ENCODE measurements at places on chromosomes 5 and 9.

- no peak for DNase-seq
Measured at GRCh38 chr5:57503433-57503832, 20.8 kb upstream of the ACTBL2 start.

DNA sequence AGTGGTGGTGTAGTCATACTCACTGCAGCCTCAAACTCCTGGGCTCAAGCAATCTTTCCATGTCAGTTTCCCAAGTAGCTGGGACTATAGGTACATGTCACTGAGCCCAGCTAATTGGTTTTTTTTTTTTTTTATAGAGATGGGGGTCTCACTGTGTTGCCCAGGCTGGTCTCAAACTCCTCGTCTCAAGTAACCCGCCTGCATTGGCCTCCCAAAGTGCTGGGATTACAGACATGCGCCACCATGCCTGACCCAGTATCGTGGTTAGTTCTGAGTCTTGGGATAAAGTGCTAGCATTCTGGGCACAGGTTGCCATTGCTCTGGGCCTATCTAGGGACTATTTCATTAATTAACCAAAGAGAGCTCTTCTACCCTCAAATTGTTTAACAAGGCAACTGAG lies 108.3 kb downstream of the PLPP1 start:
- no peak for DNase-seq

DNA sequence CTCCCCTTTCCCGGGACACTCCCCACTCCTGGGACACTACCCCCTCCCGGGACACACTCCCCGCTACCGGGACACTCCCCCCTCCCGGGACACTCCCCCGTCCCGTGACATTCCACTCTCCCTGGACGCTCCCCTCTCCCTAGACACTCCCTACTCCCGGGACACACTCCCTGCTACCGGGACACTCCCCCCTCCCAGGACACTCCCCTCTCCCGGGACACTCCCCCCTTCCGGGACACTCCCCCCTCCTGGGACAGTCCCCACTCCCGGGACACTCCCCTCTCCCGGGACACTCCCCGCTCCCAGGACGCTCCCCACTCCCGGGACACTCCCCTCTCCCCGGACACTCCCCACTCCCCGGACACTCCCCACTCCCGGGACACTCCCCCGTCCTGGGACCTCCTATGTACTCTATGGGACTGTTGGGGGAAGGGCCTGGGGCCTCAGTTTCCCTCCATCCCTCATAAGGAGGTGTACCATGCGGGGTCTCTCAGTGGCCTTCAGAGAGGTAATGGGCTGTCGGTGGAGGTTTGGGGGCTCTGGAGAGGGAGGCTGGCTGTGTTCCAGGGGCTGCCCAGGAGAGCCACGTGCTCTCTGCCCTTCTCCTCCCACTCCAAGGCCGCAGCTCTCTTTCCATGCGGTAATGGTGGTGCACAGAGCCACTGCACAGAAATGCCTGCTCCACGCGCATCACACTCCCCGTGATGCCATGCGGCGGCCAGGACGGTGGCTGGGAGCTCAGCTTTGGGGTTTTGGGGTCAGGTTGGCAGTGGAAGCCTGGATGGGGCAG lies 96.2 kb downstream of the RXRA start:
- no peak for DNase-seq

- DNase-seq: no peak
Measured at GRCh38 chr5:64637144-64637543, 53.2 kb upstream of the SHISAL2B start.

DNA sequence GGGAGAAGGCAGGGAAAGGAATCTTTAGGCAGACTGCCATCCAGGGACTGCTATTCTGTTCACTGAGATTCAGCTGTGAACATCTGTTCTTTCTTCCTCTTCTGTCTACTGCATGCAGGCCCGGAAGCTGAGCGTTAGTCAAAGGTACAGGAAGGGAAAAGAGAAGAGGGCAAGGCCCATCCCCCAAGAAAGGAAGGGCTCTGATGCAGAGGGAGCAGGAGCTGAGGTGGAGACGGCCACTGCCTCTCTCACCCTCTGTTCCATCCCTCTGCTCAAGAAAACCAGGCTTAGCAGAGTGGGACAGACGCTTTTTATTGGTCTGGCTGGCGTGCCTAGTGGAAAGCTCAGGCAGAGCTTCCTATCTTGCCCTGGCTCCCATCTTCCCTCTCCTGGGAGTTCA lies 57.6 kb downstream of the PFDN1 start:
- no peak for DNase-seq

GRCh38 chr9:94996641-94997040 lies 270.1 kb downstream of the AOPEP start:
- no peak for DNase-seq

DNA sequence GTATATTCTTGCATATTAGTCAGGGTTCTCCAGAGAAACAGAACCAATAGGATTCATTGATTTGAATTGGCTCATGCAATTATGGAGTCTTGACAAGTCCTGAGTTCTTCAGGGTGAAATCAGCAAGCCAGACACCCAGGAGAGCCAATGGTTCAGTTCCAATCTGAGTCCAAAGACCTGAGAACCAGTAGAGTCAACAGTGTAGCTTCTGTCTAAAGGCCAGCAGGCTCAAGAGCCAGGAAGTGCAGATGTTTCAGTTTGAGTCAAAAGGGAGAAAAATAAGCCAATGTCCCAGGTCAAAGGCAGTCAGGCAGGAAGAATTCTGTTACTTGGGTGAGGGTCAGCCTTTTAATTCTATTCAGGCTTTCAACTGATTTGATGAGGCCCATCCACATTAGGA lies 37.8 kb upstream of the ANKRD34B start:
- no peak for DNase-seq

DNA sequence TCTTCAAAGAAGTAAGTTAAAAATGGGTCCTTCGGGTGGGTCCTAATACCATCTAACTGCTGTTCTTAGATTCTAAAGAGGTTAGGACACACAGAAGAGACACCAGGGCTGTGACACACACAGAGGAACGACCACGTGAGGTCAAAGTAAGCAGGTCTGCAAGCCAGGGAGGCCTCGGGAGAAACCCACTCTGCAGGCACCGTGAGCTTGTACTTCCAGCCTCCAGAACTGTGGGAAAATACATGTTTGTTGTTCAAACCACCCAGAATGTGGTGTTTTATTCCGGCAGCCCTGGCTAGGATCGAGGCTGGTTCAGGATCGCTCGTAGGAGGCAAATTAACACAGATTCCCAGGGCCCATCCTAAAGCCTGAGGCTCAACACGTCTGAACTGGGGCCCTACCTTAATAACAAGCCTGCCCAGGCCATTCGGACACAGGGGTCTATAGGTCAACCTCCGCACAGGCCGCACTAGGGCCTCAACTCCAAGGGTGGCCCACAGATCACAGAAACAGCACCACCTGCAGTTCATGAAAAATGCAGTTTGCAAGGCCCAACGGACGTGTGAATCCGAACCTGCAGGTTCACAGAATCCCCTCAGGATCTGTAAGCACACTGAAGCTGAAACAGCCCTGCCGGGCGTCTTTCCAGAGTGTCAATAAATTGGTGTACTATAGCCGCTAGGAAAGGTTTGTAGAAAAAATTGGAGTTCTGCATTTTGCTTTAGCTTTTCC lies 7.1 kb downstream of the MED10 start:
- no peak for DNase-seq

- no peak for DNase-seq
Measured at GRCh38 chr9:81690251-81690851, 1.0 kb upstream of the TLE1 start.

- DNase-seq: no peak
Measured at GRCh38 chr9:38434365-38434764, 10.1 kb upstream of the IGFBPL1 start.

DNA sequence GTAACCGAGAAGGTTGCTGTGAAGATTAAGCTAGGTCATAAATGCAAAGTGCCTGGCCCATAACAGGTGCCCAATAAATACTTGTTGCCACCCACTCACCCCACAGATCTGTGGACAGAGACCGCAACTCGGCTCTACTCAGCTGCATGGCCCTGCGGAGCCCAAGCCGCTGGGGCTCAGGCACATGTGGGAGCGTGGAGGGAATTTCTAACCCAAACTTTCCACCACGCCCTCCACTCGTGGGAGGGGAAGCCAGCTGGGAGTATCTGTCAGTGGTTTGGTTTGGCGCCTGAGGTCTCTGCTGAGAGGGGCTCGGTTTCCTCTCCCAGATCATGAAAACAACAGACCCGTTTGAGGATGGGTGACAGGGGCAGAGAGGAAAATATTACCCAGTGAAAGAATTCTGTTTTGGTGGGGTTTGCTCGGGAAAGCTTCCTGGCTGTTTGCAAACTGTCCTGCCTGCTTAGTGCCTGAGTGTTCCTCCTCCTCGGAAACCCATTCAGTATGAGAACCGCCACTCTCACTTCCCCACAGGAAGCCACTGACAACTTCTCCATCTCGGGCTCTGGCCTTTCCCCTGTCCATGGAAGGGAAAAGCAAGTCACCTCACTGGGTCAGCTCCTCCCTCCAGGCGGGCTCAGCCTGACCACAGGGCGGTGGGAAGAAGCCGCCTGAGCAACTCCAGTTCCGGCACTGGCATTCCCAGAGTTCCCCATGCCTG lies 60.1 kb downstream of the RGS3 start:
- DNase-seq: peak; percentile 42

- DNase-seq: no peak
Measured at GRCh38 chr9:105333076-105333475, 88.6 kb downstream of the SLC44A1 start.

GRCh38 chr9:115362101-115362500 lies 244.1 kb upstream of the TNC start:
- no peak for DNase-seq

DNA sequence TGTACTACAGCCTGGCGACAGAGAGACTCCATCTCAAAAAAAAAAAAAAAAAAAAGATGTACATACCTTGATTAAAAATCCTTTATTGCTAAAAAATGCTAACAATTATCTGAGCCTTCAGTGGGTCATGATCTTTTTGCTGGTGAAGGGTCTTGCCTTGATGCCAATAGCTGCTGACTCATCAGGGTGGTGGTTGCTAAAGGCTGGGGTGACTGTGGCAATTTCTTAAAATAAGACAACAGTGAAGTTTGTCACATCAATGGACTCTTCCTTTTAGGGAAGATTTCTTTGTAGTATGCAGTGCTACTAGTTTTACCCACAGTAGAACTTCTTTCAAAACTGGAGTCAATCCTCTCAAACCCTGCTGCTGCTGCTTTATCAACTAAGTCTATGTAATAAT lies 33.9 kb upstream of the OTULINL start:
- no peak for DNase-seq

GRCh38 chr5:14667770-14668169 lies 3.3 kb downstream of the OTULIN start:
- DNase-seq: no peak

DNA sequence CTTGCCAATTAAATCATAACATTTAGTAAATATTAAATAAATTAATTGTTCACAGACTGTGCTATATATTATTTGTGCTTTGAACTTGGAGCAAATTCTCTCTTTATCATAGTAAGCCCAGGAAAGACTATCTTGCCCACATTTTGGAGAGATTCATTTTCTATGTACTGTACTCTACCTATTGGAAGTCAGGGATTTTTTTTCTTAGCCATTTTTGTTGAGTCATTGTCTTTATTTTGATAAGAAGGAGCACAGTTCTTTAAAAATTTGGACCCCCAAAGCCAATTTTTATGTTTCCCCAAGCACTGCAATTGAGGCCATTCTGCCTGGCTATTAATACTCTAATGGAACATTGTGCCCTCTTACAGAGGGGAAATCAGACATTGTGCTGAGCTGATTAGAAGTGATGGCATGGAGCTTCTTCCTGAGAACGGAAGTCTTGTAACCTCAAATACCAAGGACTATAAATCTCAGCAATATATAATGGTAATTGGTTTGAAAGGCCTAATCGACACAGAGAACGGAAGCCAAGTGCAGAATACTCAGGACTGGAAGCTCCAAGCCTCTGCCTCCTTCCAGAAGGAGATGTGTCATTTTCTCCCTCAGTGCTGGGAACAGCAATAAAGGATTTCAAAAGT lies 188.8 kb upstream of the PAPPA start:
- DNase-seq: no peak

DNA sequence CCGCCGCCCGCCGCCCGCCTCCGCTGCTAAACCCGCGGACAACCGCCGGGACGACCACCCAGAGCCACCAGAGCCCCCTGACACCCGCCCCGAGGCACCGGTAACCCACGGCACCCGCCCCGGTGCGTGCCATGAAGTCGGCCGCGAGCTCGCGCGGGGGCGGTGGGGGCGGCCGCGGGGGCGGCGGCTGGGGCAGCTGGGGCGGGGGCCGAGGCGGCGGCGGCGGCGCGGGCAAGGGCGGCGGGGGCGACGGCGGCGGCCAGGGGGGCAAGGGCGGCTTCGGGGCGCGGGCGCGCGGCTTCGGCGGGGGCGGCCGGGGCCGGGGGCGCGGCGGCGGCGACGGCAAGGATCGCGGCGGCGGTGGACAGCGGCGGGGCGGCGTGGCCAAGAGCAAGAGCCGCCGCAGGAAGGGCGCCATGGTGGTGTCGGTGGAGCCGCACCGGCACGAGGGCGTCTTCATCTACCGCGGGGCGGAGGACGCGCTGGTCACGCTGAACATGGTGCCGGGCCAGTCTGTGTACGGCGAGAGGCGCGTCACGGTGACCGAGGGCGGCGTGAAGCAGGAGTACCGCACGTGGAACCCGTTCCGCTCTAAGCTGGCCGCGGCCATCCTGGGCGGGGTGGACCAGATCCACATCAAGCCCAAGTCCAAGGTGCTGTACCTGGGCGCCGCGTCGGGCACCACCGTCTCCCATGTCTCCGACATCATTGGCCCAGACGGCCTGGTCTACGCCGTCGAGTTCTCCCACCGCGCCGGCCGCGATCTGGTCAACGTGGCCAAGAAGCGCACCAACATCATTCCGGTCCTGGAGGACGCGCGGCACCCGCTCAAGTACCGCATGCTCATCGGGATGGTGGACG lies 499 bp downstream of the FBLL1 start:
- no peak for DNase-seq

GRCh38 chr5:130939059-130939458 lies 226.0 kb downstream of the HINT1 start:
- DNase-seq: no peak
